ENCODE measurements at places on chromosomes 2 and 18.

DNA sequence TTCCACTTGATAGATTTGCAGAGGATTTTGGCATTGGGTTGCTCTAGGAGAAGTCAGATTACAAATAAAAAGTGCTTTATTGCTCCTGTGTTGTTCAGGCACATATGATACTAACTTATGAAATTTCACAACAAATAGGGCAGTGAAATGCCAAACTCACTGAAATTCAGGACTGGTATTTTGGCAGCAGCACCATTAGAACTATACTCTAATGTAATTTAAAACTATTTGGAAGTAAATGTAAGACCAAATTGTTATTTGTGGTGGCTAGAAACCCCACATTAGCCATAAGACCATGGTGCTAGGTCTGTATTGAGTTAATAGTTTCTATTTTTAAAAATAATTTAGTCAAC is 57.2 kb downstream of the SPTBN1 start:
- DNase-seq: no peak

GRCh38 chr2:22273853-22274252 is 1111.1 kb upstream of the KLHL29 start:
- no peak for DNase-seq

DNA sequence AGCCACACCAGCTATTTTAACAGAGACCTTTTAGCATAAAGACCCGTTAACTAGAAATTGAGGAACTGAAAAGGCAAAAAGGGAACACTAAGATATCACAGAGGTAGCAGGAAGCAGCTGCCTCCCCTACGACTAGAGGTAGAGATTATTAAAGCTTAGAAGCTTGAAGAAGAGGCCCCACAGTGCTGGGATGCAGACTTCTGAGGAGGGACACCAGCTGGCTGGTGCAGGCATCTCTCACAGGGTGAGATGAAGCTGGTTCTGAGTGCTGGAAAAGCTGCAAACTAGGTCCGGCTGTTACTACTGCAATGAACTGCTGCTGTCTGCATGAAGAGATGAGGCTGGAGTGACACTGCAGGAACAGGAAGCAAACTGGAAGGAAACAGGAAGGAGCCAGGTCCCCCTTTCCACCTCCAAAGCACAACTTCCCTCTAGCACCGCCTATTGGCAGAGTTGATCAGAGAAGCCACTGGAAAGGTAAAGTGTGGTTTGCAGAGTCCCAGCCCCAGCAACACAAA is 61.2 kb upstream of the MRPS9 start:
- DNase-seq: peak; percentile 54

DNA sequence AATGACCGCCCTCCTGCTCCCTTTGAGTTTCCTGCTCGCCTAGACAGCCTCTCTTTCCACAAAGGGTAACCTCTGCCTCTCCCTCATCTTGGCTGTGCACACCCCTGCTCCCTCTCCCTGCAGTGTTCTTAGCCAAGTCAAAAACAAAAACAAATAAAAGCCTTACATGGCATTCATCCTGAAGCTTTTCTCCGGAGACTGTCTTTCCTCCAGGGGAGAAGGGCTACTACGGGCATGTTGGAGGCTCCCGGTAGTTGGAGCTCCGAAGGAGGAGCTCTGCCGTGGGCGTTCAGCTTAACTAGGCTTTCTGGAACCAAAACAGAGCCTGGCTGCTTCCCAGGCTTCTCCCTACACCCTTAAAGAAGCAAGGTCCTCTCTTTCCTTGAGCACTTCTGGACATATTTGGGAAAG is 104.2 kb downstream of the TPGS2 start:
- DNase-seq: no peak

DNA sequence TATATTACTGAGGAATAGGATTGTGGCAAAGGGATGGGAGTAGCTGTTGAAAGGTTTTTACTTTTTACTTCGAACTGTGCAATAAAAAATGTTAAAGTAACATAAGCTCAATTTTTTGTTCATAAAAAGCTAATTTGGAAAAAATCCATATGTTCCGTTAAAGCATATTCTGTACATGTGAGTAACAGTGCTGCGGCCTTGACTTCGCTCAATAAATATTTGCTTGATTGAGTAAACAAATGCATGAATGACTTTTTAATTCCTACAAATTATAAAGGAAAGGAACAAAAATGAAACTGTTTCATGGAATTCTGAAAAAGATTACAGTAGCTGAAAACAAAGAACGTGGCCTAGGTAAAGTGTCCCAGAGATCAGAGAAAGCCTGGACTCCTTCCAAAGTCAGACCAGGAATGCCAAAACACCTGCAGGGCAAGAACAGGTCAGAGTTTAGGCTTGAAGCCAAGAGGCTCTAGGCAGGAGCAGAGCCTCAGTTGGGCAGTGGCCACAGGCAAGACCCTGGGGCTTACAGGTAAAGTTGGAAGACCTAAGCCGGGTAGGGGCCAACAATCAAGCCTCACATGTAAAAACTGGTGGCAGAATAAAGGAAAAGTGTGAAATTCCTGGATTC is 44.3 kb upstream of the FIGN start:
- no peak for DNase-seq

GRCh38 chr2:159010340-159010739 is 41.9 kb downstream of the TANC1 start:
- DNase-seq: no peak

DNA sequence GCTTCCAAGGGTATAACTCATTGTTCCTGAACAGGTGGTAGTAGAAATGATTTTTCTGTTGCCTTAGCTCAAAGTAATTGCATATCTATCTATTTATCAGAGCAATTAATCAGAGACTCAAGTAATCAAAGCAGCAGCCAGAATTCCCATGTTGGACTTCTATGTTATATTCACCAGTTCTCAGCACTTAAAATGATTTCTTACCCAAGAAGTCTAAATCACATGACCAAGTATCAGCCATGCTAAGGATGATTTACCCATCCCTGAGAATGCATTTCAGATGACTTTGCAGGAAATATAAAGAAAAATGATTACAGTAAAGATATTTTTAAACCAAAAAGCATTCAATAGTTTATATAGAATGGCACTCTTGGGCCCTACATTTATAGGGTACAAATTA is 352.2 kb downstream of the NUP35 start:
- DNase-seq: no peak

DNA sequence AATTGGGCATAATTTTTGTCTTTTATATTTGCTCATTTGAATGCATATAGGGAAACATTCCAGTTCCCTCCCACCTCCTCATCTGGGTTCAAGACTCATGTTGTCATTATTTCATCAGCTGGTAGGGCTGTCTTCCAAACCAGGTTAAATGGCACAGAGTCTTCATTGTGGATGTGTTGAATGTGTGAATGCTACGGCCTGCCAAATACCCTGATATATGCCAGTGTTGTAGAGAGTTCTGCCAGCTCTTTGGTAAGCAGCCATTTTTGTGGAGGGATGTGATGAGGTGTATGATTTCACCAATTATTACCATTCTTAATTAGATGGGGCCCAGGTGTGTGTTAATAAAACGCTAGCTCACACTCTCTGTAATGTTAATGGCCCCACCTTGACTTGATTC is 121.7 kb downstream of the LYPD6B start:
- no peak for DNase-seq

DNA sequence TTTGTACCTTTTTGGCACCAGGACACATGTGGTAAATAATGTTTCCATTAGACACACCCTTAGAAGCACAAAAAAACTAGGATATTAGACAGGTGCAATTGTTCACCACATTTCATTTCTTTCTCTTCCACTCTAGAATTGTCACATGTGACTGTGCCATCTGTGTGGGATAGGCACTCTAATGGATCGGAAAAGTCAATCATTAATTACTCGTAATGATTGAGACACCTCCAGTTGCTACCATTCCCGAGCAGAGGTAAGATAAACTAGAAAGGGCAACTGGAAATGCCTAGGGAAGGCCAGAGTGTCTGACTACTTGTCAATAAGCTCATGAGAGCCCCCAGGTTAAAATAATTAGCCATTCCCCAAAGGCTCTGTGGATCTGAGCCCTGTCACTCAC is 59.9 kb downstream of the METTL4 start:
- DNase-seq: no peak

DNA sequence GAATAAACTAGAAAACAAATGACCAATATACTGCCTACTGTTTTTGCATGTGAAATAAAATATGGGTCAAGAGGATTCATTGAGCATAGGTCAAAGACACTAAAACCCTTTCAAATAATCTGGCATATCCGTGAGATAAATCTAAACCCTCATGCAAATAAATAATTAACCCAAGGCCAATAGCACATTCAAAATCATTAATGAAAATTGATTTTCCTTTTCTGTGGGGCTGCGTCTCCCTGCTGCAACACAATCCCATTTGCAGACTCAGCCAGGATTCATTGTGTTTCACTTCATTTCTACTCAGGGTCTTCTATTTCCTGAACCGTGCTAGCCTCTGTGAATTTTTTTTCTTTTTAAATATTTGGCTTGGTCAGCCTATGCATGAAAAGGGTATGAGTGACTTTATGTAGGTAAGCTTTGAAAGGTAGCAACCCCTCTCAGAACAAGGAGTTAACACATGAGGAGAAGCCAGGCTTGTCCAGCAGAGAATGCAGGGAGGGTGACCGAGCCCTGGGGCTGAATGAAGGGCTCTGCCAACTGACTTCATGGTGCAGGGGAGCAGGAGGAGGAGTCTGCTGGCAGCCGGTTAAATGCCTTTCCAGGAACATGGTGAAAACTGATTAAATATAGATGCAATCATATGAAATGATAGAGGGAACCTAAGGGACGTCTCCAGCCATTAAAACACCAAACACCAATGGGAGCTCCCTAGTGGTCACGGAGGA is 10.3 kb upstream of the CTAGE1 start:
- no peak for DNase-seq

GRCh38 chr2:133177196-133177595 is 391.1 kb downstream of the NCKAP5 start:
- no peak for DNase-seq

DNA sequence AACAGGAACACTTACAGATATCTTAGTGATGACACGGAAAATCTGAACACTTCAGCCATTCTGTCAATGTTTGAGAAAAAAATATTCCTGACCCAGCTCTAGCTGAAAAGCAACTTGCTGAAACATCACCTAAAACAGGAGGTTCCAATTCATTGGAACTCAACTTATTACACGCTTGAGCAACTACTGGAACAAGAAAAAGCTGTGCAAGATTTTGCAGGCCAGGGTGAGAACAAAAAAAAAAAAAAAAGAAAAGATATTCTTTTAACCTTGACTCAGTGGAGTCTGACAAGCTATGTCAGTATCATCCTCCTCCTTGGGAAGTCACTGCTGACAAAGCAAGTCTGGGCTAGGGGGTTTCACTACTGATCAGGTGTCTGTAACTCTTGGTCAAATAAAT is 351.0 kb downstream of the SS18 start:
- DNase-seq: no peak

- DNase-seq: no peak
Measured at GRCh38 chr18:6644836-6645627, 84.5 kb upstream of the ARHGAP28 start.

GRCh38 chr2:197251576-197251975 is 59.0 kb downstream of the ANKRD44 start:
- DNase-seq: no peak

DNA sequence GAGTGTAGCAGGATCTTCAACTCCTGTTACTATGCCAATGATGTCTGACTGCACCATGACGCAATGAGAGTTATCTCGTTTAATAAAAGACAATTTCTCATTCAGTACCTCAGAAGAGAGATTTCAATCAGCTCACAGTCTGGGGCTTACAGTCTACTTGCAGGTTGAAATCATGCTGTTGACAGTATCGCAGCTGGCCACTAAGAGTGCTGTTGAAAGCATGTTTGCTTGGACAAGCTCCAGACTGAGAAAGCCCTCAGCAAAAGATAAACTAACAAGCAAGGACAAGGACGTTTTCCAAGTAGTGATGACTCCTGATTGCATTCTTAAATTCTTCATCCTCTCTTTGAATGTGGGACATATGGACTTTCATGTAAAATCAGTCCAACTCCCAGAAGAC is 145.2 kb upstream of the SYT4 start:
- DNase-seq: peak; percentile 21

GRCh38 chr2:17620280-17620679 is 79.8 kb downstream of the VSNL1 start:
- DNase-seq: peak; percentile 30

- DNase-seq: no peak
Measured at GRCh38 chr2:197700960-197701359, 4.2 kb upstream of the MARS2 start.

- DNase-seq: no peak
Measured at GRCh38 chr2:39099870-39100728, 20.8 kb downstream of the SOS1 start.

DNA sequence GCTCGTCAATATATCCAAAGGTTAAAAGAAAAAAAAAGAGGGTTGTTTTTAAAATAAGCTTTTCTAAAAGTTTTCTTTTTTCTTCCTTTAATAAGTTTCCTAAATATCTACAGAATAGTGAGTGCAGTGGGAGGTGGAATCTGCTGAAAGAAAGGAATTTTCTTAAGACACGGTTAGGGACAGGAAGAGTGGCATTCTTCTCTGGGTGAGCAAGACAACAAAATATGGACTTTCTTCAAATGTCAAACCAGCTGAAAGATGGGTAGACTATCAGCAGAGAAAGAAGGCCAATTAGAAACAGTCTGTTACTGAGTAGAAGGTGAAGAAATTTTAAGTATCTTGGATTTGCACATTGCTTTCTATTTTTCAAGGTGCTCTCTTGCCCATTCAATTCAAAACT is 222.7 kb upstream of the PIK3C3 start:
- DNase-seq: no peak

DNA sequence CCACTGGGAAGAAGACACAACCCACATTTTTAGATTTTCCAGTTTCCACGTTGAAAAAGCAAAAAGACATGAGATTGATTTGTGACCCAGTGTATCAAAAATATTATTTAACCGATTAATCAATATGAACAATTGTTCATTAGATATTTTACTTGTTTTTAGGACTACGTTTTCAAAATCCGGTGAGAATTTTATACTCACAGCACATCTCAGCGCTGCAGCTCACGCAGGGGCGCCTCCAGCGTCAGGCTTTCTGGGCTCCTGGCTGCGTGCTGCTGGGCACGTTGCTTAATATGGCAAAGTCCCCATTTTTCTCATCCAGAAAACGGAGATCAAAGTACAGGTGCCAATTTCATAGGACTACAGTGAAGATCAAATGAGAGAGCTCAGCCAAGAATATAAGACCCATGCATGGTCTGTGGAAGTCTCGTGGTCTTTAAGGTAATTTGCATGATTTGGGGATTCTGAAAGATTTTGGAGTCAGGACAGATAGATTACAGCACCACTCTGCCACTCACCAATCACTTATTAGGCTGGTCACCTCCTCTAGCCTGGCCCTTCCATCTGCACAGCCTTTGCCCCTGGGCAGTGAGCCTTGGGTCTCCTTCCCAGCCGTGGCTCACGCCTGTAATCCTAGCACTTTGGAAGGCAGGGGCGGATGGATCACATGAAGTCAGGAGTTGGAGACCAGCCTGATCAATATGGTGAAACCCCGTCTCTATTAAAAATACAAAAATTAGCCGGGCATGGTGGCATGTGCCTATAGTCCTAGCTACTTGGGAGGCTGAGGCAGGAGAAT is 36.2 kb downstream of the PTPN18 start:
- no peak for DNase-seq

GRCh38 chr2:18413676-18414396 is 146.6 kb downstream of the RDH14 start:
- DNase-seq: no peak

Measured in WTC11 (cell line).